ENCODE measurements at places on chromosomes 12 and 14. TPM values are rescaled to one million over a fixed set of nuclear protein-coding genes. Genes with fewer than 3 reads are reported as not detected.
A peak's percentile ranks its signal among the peaks of the same experiment; 100 is the strongest.

Gene KICS2
- total RNA-seq, result 5.6 TPM

Gene DENND5B
- total RNA-seq, result 13.4 TPM

Gene STX2
- 42.8 TPM for total RNA-seq

Gene PTGDR
- not detected for total RNA-seq

Gene ISM2
- total RNA-seq, result under 0.01 TPM

Gene MIP
- total RNA-seq, result not detected

Gene PROX2
- not detected for total RNA-seq

Gene SERPINA1
- total RNA-seq, result 0.56 TPM

Gene TSPAN11
- total RNA-seq, result 0.18 TPM

Gene CIROP
- total RNA-seq, result 0.28 TPM

Gene ANO2
- total RNA-seq, result not detected

Gene ARF3
- total RNA-seq, result 103 TPM

DNA sequence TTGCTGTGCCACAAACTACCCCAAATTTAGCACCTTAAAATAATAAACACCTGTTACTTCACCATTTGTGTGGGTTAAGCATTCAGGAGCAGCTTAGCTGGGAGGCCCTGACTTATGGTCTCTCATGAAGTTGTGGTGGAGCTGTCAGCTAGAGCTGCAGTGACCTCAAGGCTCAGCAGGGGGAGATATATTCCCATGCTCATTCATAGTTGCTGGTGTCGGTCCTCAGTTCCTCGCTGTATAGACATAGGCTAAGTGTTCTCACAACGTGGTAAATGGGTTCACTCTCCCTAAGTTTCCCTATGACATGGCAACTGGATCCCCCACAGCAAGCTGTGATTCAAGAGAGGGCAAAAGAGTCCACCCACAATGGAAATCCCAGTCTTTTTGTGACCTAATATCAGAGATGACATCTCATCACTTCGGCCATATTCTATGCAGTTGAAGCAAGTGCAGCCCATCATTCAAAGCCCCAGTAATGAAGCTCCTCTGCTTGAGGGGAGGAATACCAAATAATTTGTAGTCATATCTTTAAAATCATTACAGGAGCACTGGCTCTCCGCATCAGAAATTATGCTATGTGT lies 41.1 kb downstream of the PRB3 start:
- H3K4me3 ChIP-seq, result no peak overlapping the region
- H3K27ac ChIP-seq, result no peak overlapping the region
- no peaks in the 10 kb centered on the region for H3K4me1 ChIP-seq
- peak; percentile 30 for DNase-seq

GRCh38 chr14:98182393-98183055 lies 1089.5 kb downstream of the BCL11B start:
- DNase-seq, result no peak
- no peak overlapping the region for H3K4me3 ChIP-seq
- no peak overlapping the region for H3K27ac ChIP-seq
- no peaks in the 10 kb centered on the region for H3K4me1 ChIP-seq

DNA sequence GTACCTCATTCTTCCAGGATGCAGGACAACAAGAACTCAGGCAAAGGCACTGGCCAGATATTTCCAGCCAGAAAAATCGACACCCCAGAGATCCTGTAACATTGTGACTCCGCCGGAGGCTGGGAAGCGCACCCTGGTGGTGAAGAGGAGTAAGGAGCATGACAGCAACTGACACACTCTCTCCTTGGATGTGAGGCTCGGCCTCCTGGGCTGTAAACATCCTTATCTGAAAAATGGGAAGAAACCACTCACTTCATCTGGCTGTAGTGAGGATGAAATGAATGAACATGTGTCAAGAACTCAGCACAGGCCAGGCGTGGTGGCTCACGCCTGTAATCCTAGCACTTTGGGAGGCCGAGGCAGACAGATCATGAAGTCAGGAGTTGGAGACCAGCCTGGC lies 27.5 kb downstream of the TCHP start:
- H3K27ac ChIP-seq, result no peak overlapping the region
- H3K27me3 ChIP-seq, result no peaks in the 10 kb centered on the region
- H3K4me1 ChIP-seq, result no peaks in the 10 kb centered on the region
- no peak overlapping the region for H3K4me3 ChIP-seq

- H3K27ac ChIP-seq, result no peak overlapping the region
- H3K36me3 ChIP-seq, result no peaks in the 10 kb centered on the region
- H3K27me3 ChIP-seq, result no peaks in the 10 kb centered on the region
- no peaks in the 10 kb centered on the region for H3K4me1 ChIP-seq
- DNase-seq, result peak; percentile 11
- H3K4me3 ChIP-seq, result no peak overlapping the region
These were observed 282.8 kb downstream of the EGLN3 start for GRCh38 chr14:33668066-33668465.

DNA sequence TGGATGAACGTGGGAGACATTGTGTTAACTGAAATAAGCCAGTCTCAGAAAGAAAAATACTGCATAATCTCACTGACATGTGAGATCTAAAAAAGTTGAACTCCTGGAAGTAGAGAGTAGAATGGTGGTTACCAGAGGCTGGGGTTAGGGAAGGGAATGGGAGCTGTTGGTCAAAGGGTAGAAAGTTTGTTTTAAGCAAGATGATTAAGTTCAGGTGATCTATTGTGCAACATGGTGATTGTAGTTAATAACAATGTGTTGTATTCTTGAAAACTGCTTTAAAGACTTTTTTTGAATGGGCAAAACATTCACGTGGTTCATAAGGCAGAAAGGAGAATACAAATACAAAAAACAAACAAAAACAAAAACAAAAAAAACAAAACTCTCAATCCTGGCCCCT lies 460.4 kb upstream of the TBX3 start:
- H3K36me3 ChIP-seq, result no peaks in the 10 kb centered on the region
- H3K27ac ChIP-seq, result no peak overlapping the region
- H3K4me1 ChIP-seq, result no peaks in the 10 kb centered on the region
- no peaks in the 10 kb centered on the region for H3K27me3 ChIP-seq

DNA sequence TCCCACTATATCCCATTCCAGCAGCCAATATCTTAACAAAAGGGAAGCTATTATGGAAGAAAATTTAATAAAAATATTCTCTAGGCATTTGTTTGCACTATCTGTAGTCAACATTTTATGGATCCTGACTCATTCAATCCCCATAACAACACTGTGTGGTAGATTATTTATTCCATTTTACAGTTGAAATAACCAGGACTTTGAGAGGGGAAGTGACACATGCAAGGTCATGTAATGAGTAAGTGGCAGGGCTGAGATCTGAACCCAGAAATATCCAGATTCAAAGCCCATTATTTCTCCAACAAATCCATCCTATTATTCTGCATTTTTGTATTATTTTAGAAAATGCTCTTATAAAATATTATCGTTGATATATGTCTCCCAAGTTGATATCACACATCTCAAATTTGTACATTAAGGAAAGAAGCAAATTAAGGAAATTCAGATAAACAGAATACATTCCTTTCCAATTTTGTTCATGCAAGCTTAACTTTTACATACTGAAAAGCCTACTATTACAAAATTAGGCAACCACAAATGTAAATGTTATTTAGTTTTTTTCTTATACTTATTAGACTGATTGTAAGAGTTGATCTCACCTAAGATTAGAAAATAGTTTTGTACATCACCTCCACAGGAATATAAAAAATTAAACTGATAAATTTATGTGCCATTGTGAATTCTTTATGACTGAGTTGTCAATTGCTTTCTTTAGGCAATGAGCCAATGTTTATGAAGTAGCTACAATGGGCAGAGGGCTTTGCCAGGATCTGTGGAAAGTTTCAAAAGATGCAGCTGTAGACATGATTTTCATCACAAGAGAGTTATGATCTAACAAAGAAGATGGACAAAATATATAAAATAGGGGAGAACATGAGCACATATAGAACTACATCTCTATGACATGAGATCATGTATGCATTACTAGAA lies 55.1 kb upstream of the E2F7 start:
- H3K36me3 ChIP-seq, result no peaks in the 10 kb centered on the region
- H3K4me1 ChIP-seq, result peaks cover 15% of the 10 kb centered on the region
- peak overlapping the region; percentile 35 for H3K27ac ChIP-seq
- H3K4me3 ChIP-seq, result no peak overlapping the region
- H3K27me3 ChIP-seq, result no peaks in the 10 kb centered on the region
- peak; percentile 79 for DNase-seq

DNA sequence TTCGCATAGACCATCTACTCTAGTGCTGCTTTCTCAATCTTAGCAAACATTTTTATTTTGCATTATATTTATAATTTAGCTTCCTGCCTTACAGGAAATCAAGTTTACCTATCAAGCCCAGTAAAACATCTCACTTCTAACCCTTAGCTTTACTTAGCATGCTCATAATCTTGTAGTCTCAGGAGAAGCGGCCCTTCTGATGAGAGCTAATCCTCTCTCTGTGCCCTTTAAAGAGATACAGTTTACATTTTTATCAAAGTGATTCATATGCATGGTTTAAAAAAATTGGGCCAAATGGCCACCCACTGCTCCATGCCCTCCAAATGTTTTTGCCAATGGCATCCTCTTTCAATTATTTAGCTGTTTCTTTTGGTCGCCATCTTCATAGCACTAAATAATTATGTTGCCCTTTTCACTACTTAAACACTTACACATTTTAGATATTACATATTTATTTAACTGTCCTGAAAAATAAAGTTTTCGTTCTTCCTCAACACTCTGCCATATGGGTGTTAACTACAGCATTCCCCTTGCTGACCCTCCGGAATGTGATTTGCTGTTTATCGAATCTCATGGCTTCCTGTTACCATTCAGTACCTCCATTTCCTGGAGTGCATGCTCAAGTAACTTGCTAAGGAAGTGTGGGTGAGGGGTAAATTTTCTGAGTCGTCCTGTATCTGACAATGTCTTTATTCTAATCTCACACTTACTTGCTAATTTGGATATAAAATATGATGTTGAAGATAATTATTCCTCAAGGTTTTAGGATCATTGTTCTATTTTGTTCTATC lies 29.3 kb downstream of the YLPM1 start:
- DNase-seq, result peak; percentile 15
- H3K36me3 ChIP-seq, result peaks cover 7% of the 10 kb centered on the region
- no peaks in the 10 kb centered on the region for H3K27me3 ChIP-seq
- peak overlapping the region; percentile 50 for H3K27ac ChIP-seq
- no peak overlapping the region for H3K4me3 ChIP-seq

- H3K4me3 ChIP-seq, result no peak overlapping the region
- no peaks in the 10 kb centered on the region for H3K36me3 ChIP-seq
- no peak overlapping the region for H3K27ac ChIP-seq
These were observed 40.4 kb upstream of the DIO3 start for GRCh38 chr14:101520621-101521472.

DNA sequence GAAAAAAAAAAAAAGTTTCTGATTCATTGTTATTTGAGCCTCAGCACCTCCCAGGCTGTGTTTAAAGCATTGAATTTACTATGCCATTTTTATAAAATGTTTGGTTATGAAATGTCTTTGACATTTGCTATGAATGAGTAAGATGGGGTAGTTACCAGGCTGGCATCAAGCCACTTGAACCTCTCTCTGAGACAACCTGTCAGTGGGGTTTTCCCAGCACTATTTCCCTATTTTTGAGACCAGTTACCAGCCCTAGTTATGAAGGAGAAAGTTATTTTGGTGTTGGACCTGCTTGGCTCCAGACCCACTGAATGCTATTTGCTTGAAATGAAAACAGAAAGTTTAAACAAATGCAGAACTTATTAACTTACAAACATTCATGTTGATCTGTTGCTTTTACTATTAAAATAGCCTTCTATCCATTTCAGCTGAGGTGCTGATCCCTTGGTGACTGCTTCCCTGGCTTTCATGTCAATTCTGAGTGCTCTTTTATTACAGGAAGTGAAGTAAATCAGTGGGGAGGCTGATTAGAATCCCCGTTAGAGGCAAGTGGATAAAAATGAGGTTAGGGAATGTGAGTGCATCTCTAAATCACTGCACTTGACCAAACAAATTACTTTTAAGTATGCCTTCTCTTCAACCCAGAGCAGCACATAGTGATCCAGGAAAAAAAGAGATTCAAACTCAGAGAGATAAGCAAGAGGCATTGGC lies 37.8 kb downstream of the LLPH start:
- H3K4me1 ChIP-seq, result peaks cover 2% of the 10 kb centered on the region
- H3K4me3 ChIP-seq, result no peak overlapping the region
- H3K27ac ChIP-seq, result no peak overlapping the region
- peak; percentile 56 for DNase-seq

DNA sequence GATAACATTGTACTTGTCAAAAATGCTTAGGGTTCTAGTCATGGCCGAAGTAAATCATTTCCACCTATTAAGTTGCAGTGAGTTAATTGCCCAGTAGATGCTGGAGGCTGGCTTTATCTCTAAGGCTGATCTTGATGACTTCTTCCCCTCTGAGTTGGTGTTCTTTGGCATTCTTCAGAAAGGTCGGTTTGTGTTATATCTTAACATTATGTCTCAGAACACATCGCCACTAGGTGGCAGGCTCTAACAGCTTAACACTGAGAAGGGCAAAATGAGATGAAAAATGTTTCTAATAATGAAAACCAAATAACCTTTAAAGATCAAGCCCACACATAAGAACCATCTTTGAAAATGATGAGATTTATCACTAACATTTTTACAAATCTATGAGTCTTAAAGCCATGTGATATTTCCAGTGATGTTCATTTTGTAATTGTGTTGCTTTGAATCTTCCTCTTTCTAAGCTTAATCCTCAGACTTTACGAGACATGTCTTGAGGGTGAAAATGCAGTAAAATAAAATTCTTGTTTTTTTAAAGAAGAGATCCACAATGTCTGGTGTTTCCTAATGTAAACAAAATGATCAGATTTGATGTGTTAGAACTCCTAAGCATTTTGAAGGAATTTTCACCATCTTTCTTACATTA lies 28.6 kb downstream of the SUDS3 start:
- peaks cover 27% of the 10 kb centered on the region for H3K36me3 ChIP-seq
- no peak overlapping the region for H3K27ac ChIP-seq
- no peak overlapping the region for H3K4me3 ChIP-seq
- peak; percentile 68 for DNase-seq
- no peaks in the 10 kb centered on the region for H3K27me3 ChIP-seq

- no peak overlapping the region for H3K27ac ChIP-seq
- no peaks in the 10 kb centered on the region for H3K27me3 ChIP-seq
- peaks cover 16% of the 10 kb centered on the region for H3K36me3 ChIP-seq
- no peak overlapping the region for H3K4me3 ChIP-seq
These were observed 105.1 kb downstream of the KTN1 start for GRCh38 chr14:55684956-55685584.

- H3K27ac ChIP-seq, result no peak overlapping the region
- peaks cover 9% of the 10 kb centered on the region for H3K4me1 ChIP-seq
- no peaks in the 10 kb centered on the region for H3K27me3 ChIP-seq
- no peak for DNase-seq
- no peak overlapping the region for H3K4me3 ChIP-seq
These were observed 48.9 kb downstream of the C14orf132 start for GRCh38 chr14:96088074-96088473.

- no peaks in the 10 kb centered on the region for H3K27me3 ChIP-seq
- no peaks in the 10 kb centered on the region for H3K4me1 ChIP-seq
- H3K36me3 ChIP-seq, result no peaks in the 10 kb centered on the region
- no peak overlapping the region for H3K27ac ChIP-seq
- DNase-seq, result no peak
- no peak overlapping the region for H3K4me3 ChIP-seq
These were observed 181.8 kb downstream of the GRIN2B start for GRCh38 chr12:13799574-13799973.

GRCh38 chr12:21276826-21277225 lies 57.9 kb downstream of the SLCO1A2 start:
- H3K27me3 ChIP-seq, result no peaks in the 10 kb centered on the region
- no peak overlapping the region for H3K4me3 ChIP-seq
- DNase-seq, result no peak
- H3K27ac ChIP-seq, result no peak overlapping the region
- no peaks in the 10 kb centered on the region for H3K36me3 ChIP-seq

Data from IMR-90 (cell line).